ENCODE measurements at places on chromosomes 3 and 15. TPM values are rescaled to one million over a fixed set of nuclear protein-coding genes. Genes with fewer than 3 reads are reported as not detected.

CYP1A2 gene
- total RNA-seq: not detected

ZNF385D gene
- 32.0 TPM for total RNA-seq

DGKG gene
- 11.1 TPM for total RNA-seq

THOC7 gene
- total RNA-seq: 13.8 TPM

LRRIQ4 gene
- not detected for total RNA-seq

SLC6A1 gene
- total RNA-seq: 6.3 TPM

CDHR4 gene
- not detected for total RNA-seq

NBEAL2 gene
- total RNA-seq: 70.2 TPM

HERC2 gene
- 42.7 TPM for total RNA-seq
